ENCODE measurements at places on chromosomes 7 and 10. TPM values are rescaled to one million over a fixed set of nuclear protein-coding genes. Genes with fewer than 3 reads are reported as not detected.
A peak's percentile ranks its signal among the peaks of the same experiment; 100 is the strongest.

The TCF7L2 gene
- total RNA-seq: 133 TPM

The TEX47 gene
- total RNA-seq: not detected

The COBL gene
- total RNA-seq: 8.8 TPM

The PNLIPRP1 gene
- total RNA-seq: not detected

The GIMAP1 gene
- 0.45 TPM for total RNA-seq

The HABP2 gene
- 2.0 TPM for total RNA-seq

The DNAJC12 gene
- total RNA-seq: not detected

The OR2A25 gene
- not detected for total RNA-seq

DNA sequence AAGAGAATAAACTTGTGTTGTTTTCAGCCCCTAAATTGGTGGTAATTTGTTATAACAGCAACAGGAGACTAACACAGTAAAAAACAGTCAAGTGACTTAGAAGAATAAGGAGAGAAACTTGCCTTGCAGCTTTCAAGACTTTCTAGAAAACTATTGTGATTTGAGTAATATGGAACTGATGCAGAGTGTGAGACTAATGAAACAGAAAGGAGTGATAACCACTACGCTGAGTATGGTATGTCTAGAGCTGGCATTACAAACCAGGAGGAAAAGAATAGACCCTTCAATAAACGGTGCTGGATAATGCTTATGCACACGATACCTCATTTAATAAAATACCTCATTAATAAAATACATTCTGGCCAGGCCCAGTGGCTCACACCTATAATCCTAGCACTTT lies 99.9 kb downstream of the CREM start:
- H3K27me3 ChIP-seq: no peaks in the 10 kb centered on the region
- H3K4me3 ChIP-seq: no peak overlapping the region
- no peak overlapping the region for H3K27ac ChIP-seq
- no peaks in the 10 kb centered on the region for H3K4me1 ChIP-seq
- no peaks in the 10 kb centered on the region for H3K36me3 ChIP-seq
- no peak for DNase-seq

DNA sequence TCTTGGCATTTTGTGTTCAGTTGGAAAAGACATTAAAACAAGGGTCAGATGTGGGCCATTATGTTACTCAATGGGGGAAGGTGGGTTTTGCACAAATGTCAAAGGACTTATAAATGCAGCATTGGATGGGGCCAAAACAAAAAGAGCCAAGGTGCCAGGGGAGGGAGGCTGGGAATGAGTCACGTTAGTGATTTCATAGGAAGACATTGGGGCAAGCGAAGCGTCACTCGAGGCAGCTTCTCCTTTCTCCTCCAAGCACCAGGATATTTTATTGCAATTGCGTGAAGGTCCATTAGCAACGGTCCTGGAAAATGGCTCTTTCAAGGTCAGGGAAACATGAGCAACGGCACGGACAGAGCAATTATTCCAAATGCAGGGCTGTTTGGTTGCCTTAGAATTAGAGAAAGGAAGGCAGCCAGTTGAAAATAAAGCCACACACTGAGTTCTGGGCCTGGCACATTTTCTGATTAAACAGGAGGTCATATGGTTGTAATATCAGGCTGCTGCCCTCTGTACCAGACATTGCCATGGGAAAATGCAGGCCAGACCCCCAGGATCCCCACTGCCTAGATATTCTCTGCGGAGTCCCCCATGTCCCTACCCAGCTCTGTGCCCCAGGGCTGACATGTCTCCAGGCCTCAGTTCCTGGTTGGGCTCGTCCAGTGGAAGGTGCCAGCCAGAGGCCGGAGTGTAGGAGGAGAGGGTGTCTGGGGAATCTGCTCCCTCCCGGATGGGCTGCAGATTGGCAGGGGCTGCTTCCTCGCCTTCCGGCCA lies 63.3 kb upstream of the NANOS1 start:
- no peak overlapping the region for H3K27ac ChIP-seq
- no peak for DNase-seq
- H3K4me3 ChIP-seq: no peak overlapping the region
- no peaks in the 10 kb centered on the region for H3K4me1 ChIP-seq
- H3K36me3 ChIP-seq: no peaks in the 10 kb centered on the region

- H3K36me3 ChIP-seq: no peaks in the 10 kb centered on the region
- H3K27me3 ChIP-seq: no peaks in the 10 kb centered on the region
- DNase-seq: no peak
- no peaks in the 10 kb centered on the region for H3K4me1 ChIP-seq
- no peak overlapping the region for H3K4me3 ChIP-seq
Observed at GRCh38 chr7:42673951-42674350, 237.9 kb downstream of the C7orf25 start.

- no peaks in the 10 kb centered on the region for H3K4me1 ChIP-seq
- no peak overlapping the region for H3K27ac ChIP-seq
- DNase-seq: peak; percentile 60
Observed at GRCh38 chr7:88347090-88347489, 40.4 kb upstream of the STEAP4 start.

GRCh38 chr10:48490571-48490940 lies 114.3 kb downstream of the ARHGAP22 start:
- no peak overlapping the region for H3K27ac ChIP-seq
- H3K36me3 ChIP-seq: no peaks in the 10 kb centered on the region
- H3K27me3 ChIP-seq: peaks cover 17% of the 10 kb centered on the region
- no peak for DNase-seq

DNA sequence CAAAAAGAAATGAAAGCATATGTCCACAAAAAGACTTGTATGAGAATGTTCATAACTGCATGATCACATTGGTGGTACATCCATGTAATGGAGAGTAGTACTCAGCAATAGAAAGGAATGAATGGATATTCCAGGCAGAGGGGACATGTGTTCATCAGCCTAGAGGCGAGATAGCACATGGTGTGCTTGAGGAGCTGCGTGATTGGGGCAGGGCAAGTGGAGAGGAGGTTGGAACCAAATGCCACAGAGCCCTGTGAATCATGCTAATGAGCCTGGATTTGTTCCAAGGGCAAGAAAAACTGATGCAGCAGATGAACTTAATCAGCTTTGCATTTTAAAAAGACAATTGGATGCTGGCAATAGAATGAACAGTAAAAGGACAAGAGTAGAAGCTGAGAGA lies 73.3 kb downstream of the C10orf90 start:
- no peaks in the 10 kb centered on the region for H3K4me1 ChIP-seq
- no peaks in the 10 kb centered on the region for H3K36me3 ChIP-seq
- H3K4me3 ChIP-seq: no peak overlapping the region
- DNase-seq: no peak
- H3K27ac ChIP-seq: no peak overlapping the region

DNA sequence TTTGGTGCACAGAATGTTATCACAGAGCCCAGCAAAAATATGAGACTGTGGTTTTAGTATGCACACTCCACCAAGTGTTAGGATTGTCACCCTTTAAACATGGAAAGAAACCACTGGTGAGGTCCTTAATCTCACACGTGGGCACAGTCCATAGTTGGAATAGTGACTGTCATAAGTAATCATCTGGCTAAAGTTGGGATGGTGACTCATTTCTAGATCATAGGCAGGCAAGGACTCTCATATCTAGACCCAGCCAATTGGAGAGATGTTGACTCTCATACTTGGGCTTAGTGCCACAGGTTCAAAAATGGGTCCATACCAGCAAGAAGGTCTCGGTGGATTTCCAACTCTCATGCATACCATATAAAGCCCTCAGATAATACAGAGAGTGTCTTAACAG lies 39.6 kb upstream of the ZNF680 start:
- no peaks in the 10 kb centered on the region for H3K36me3 ChIP-seq

- H3K27me3 ChIP-seq: no peaks in the 10 kb centered on the region
- no peak overlapping the region for H3K27ac ChIP-seq
- H3K4me1 ChIP-seq: no peaks in the 10 kb centered on the region
Observed at GRCh38 chr7:32279500-32279899, 209.3 kb upstream of the PDE1C start.

- H3K4me3 ChIP-seq: no peak overlapping the region
- no peak for DNase-seq
- H3K27me3 ChIP-seq: no peaks in the 10 kb centered on the region
- no peaks in the 10 kb centered on the region for H3K36me3 ChIP-seq
Observed at GRCh38 chr10:30103595-30104320, 44.4 kb upstream of the JCAD start.

- H3K4me1 ChIP-seq: peaks cover 28% of the 10 kb centered on the region
- no peak for DNase-seq
- H3K27ac ChIP-seq: no peak overlapping the region
- H3K27me3 ChIP-seq: no peaks in the 10 kb centered on the region
Observed at GRCh38 chr7:69656890-69657289, 58.6 kb downstream of the AUTS2 start.

DNA sequence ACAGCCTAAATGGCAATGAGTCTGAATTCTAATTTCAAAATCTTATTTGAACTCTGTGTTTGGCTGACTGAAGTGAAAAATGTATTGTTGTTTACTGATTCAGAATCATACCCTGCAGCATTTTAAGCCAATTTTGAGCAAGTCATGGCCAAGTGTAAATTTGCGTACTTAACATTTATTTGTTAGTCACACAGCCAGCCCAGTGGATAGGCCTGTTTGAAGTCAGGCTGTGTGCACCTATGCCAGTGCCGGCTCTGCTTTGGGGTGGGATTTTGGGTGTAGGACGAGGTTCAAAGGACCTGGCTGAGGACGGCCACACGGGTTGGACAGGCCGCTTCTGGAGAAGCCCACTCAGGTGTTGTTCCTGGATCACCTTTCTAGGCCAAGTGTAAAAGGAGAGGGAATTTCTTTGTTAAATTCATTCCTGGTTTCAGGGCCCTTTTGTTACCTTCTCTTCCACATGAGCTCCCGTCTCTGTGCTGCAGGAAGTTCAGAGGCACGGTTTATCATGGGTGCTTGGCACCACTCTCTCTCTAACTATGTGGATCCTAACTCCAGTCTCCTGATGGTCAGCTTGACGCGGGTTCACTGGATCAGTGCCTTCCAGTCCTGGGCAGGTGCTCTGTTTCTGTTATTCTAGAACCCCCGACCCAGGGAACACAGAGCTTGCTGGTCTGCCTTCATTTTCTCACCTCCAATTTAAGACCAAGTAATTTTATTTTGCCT lies 84.7 kb downstream of the CCNY start:
- H3K4me3 ChIP-seq: no peak overlapping the region
- DNase-seq: no peak
- no peaks in the 10 kb centered on the region for H3K36me3 ChIP-seq
- no peaks in the 10 kb centered on the region for H3K27me3 ChIP-seq
- peak overlapping the region; percentile 77 for H3K27ac ChIP-seq

DNA sequence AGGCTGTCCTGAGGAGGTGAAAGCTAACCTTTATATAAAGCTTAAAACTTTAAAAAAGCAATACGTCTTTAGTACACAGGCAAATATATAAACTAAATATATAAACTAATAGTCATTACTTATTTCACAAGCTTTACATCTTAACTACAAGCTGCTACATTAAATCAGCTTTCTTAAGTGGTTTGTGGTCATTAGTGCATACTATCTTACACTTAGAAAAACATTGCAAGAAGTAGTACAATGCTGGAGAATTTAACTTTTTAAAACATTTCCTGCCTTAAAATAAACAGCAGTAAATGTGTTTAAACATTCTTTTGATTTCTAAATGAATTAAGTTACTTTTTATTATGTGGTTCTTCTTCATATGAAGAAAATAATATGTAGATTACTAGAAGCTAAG lies 36.3 kb downstream of the MET start:
- peaks cover 7% of the 10 kb centered on the region for H3K4me1 ChIP-seq
- H3K27ac ChIP-seq: no peak overlapping the region
- DNase-seq: no peak
- no peaks in the 10 kb centered on the region for H3K36me3 ChIP-seq
- H3K27me3 ChIP-seq: no peaks in the 10 kb centered on the region
- H3K4me3 ChIP-seq: no peak overlapping the region

GRCh38 chr7:132856416-132856815 lies 225.5 kb downstream of the CHCHD3 start:
- DNase-seq: no peak
- H3K4me3 ChIP-seq: no peak overlapping the region
- peaks cover 7% of the 10 kb centered on the region for H3K4me1 ChIP-seq
- H3K27me3 ChIP-seq: no peaks in the 10 kb centered on the region

- no peaks in the 10 kb centered on the region for H3K36me3 ChIP-seq
- no peak overlapping the region for H3K27ac ChIP-seq
- no peak for DNase-seq
- peaks cover 8% of the 10 kb centered on the region for H3K4me1 ChIP-seq
- no peaks in the 10 kb centered on the region for H3K27me3 ChIP-seq
Observed at GRCh38 chr10:34161777-34162370, 653.2 kb downstream of the PARD3 start.

DNA sequence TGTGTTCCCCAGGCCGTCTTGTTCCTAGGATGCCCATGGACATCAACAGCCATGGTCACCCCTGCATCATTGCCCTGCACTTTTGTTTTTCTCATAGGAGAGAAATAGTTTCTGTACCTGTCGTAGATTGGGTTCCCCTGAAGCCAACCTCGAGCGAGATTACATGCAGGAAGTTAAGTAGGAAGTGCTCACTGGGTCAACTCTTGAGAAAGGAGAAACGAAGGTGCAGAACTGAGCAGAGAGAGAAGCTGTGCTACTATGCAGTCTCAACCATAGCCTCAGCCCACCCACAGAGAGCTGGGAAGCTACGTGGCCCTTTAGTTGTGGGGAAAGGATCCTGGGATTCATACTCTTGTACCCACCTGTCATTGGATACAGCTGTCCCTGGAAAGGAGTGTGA lies 165.2 kb downstream of the HERPUD2 start:
- DNase-seq: no peak
- H3K4me1 ChIP-seq: no peaks in the 10 kb centered on the region
- H3K27ac ChIP-seq: no peak overlapping the region

GRCh38 chr10:68330852-68331454 lies 911 bp upstream of the HNRNPH3 start:
- H3K4me1 ChIP-seq: peaks cover 55% of the 10 kb centered on the region
- no peaks in the 10 kb centered on the region for H3K36me3 ChIP-seq
- DNase-seq: peak; percentile 71
- H3K4me3 ChIP-seq: peak overlapping the region; percentile 98
- peak overlapping the region; percentile 93 for H3K27ac ChIP-seq

DNA sequence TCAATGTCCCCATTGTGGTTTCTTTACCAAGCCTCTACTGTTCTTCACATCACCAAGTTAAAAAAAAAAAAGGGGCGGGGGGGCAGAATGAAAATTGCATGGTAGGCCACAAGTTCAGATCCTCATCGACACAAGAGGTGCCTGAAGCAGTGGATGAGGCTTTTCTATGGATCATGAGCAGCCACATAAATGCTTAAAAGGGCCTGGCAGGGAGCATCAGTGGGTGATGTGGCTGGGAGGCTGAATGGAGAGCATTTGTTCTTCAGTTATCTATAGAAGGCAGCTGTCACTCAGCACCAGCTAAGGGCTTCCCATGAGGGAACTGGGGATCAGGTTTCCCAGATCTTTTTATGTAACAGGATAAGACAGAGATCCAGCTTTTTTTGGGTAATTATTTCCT lies 117.9 kb downstream of the CFTR start:
- no peaks in the 10 kb centered on the region for H3K36me3 ChIP-seq
- H3K27ac ChIP-seq: no peak overlapping the region
- no peak for DNase-seq
- no peaks in the 10 kb centered on the region for H3K27me3 ChIP-seq

- H3K27ac ChIP-seq: no peak overlapping the region
- H3K4me1 ChIP-seq: peaks cover 27% of the 10 kb centered on the region
- DNase-seq: no peak
- H3K4me3 ChIP-seq: no peak overlapping the region
Observed at GRCh38 chr7:149732611-149733010, 40.8 kb downstream of the ZNF467 start.

All from stomach (tissue), 19 donors.